Activated T-helper 17 cell treated with anti-CD3 and anti-CD28 coated beads, Interleukin-2, amount 50 U/mL, for 72 hours (primary cell): ENCODE measurements at places on chromosomes 6 and 20. TPM values are rescaled to one million over a fixed set of nuclear protein-coding genes. Genes with fewer than 3 reads are reported as not detected.

OPRL1 gene
- 0.48 TPM for total RNA-seq

TRAPPC3L gene
- not detected for total RNA-seq

DNA sequence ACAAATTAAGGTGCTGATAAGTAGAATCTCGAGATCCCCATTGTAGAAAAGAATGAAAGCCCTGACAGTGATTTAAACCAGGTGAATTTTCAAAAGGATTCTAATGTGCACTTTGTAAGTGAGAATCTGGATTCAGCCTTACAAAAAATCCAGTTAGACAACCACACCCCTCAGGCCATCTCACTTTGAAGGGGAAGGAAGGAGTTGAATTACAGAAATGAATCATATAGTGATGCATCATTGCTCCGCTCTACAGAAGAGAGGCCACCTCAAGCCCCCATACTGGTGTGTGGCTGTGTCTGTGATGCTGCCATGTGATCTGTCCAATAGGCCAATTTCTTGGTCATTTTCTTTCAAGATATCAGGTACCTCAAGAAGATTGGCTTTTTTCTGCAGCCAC, 85.5 kb upstream of the NT5E start:
- ATAC-seq = peak; percentile 75

DNA sequence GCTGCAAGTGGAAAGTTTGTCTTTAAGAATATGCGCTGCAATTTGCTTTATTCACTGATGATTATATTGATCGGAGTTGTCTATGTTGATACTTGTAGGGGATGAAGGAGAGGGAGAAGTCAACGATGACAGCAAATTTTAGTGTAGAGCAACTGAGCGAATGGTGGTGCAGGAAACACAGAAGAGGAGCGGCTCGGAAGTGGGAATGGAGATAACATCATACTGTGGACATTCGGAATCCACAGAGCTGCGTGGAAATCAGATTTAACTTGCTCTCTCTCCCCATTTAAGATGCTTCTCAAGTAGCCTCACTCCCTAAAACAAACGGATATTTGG, 722 bp upstream of the TMEM14B start:
- no peak for ATAC-seq

- ATAC-seq = no peak
Observed at GRCh38 chr6:112443179-112444065, 96.3 kb downstream of the RFPL4B start.
